ENCODE measurements at places on chromosomes 3 and 15.

DNA sequence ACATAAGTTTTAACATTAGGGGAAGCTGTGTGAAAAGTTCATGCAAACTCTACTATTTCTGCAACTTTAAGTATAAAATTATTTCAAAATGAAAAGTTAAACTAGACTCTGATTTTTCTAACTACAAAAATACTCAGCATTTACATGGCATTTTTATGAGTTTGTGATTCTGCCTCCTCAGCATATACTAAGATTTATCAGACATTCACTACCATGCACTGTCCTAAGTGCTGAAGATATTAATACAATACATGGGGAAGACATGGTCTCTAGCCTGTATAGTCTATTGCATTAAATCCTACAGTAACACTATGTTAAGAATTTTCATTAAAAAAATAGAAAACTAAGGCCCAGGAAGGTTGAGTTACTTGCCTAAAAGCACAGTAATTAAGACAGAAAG, 80.7 kb downstream of the ZNF148 start:
- DNase-seq: no peak

GRCh38 chr3:126540342-126540849, 16.4 kb downstream of the CHST13 start:
- DNase-seq: peak; percentile 81

DNA sequence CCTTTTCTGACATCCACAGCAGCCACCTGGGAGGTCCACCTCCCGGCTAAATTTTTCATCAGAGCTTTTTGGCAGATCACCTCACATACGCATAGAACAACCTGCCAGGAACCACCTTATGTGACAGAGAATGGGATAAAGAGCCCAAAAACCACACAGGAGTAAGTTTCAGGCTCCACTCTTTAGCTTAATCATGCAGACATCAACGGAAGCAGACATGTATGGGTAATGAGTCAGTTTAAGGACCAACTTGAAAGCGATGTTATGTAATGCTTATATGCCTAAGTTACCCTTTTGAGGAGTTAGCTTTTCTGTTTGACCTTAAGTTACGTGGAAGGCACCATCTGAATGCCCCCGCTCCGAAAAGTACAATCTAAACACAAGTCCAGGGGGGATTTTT, 183.3 kb upstream of the BHLHE40 start:
- DNase-seq: no peak

- no peak for DNase-seq
These were observed 778 bp downstream of the CRBN start for GRCh38 chr3:3178498-3179328.

DNA sequence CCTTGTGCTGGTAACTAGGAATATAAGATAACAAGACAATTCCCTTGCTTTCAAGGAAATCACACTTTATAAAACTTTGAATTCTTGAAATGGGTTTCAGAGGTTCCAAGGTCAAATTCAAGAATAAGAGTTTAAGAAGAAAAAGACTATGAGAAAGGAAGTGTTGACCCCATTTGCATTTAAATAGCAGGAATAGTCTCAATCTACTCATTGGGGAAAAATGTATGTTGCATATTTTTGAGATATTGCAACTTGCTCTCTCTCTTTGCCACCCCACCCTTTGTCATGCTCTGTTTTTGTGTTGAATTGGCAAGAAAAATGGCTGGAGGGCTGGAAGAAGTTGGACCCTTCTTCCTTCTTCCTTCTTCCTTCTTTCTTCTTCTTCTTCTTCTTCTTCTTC, 699.2 kb downstream of the TUSC7 start:
- no peak for DNase-seq

Measured in AG04450 (cell line).